Left renal cortex interstitium (tissue), 4 donors: ENCODE measurements at places on chromosomes 2 and 18. TPM values are rescaled to one million over a fixed set of nuclear protein-coding genes. Genes with fewer than 3 reads are reported as not detected.

The REG3G gene
- not detected for polyA plus RNA-seq

The BOLL gene
- polyA plus RNA-seq: 0.05 TPM

The IL1F10 gene
- polyA plus RNA-seq: not detected

The TAF4B gene
- 4.5 TPM for polyA plus RNA-seq

- no peak for DNase-seq
These were observed 202.7 kb downstream of the PTH2R start for GRCh38 chr2:208609166-208609804.

DNA sequence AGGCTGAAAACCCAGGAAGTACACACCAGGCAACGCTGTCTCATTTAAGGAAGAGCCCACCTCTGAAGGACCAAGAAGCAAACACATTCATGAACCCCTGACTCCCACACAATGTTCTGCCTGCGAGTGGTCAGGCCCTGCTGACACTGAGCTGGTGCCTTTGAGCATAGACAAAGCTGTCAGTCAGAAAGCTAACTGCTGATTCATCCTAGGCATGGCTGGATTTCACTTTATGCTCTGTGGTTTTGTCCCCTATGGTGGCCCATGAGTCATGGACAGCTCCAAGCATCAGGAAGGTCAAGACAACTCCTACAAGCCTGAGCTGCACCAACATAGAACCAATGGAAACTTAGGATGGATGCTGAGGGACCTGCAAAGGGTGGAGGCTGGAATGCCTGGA lies 78.9 kb downstream of the UXS1 start:
- DNase-seq: no peak

- DNase-seq: no peak
These were observed 47.9 kb upstream of the RAB12 start for GRCh38 chr18:8561123-8561910.

DNA sequence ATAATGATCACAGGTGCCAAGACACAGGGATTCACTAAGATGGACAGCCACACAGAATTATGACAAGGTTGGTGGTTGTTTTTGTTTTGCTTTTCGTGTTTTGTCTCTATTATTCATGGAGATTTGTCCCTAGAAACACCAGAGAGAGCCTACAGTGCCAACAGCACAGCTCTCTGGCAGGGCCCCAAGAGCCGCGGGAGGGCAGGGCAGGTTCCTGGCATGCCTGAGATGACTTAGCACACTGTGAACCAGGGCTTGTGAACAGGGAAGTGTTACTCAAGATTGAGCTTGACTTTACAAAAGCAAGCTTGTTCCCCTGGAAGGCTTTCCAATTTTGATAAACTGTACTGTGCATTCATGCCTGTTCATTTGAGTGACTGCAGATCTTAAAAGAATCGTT lies 437.4 kb upstream of the SALL3 start:
- no peak for DNase-seq

GRCh38 chr2:27921880-27922547 lies 31.5 kb downstream of the BABAM2 start:
- DNase-seq: no peak

DNA sequence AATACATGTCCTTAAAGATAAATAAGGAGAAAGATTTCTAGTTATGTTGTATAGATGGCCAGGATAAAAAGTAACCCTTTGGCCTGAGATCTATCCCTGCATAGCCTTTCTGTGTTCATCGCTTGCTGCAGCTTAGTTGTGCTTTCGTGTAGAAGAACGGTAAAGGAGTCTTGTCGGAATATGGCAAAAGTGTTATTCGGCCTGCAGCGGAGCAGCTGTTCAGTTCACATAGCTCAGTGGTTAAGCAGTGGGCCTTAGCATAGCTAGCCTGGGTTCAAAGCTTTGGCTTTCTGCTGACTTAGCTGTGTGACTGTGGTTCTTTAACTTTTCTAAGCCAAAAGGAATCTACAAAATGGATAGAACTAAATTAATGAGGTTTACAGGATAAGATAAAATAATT lies 55.4 kb downstream of the MALT1 start:
- DNase-seq: no peak

GRCh38 chr18:23273443-23273966 lies 138.2 kb downstream of the CABLES1 start:
- DNase-seq: no peak

GRCh38 chr2:232966122-232966521 lies 46.9 kb downstream of the NGEF start:
- DNase-seq: no peak

GRCh38 chr2:11161747-11162146 lies 6.5 kb downstream of the SLC66A3 start:
- DNase-seq: no peak

DNA sequence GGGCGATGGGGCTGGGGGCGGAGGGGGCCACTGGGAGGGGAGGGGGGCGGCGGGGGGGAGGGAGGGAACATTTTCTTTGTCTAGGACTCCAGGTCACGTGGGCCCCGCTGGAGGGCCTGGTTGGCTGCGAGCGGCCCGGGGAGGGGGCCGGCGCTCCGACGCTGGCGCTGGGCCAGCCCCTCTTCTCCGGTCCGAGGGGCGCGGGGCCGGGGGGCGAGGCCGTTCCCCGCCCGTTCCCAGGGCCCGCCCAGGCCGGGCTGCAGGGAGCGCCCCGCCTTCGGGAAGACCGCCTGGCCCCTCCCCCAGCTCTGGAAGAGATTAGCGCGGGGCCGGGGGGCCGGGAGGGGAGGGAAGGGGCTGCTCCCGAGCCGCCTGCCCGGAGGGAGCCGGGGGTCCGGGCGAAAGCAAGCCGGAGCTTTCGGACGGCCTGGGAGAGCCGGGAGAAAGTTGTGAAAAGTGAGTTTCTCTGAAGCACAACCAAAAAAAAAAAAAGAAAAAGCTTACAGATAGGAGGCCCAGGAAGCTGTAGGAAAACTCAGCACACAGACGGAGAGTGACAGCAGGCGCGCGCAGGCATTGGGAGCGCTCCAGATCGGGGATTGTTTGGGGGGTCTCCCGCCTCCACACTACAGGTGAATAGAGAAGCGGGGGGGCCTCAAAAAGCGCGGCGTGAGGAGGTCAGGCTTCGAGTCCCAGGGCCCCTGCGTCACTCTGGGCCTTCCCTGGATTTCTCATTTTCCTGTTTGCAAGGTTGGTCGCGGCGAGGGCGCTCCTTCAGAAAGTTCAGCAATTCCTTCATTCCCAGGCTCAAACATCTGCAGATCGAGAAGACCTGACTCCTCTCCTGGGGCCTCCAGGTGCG lies 84.1 kb upstream of the POMC start:
- DNase-seq: no peak
